ENCODE measurements at places on chromosomes 2 and 18.

- DNase-seq = no peak
Measured at GRCh38 chr2:179106676-179107428, 56.9 kb upstream of the CCDC141 start.

DNA sequence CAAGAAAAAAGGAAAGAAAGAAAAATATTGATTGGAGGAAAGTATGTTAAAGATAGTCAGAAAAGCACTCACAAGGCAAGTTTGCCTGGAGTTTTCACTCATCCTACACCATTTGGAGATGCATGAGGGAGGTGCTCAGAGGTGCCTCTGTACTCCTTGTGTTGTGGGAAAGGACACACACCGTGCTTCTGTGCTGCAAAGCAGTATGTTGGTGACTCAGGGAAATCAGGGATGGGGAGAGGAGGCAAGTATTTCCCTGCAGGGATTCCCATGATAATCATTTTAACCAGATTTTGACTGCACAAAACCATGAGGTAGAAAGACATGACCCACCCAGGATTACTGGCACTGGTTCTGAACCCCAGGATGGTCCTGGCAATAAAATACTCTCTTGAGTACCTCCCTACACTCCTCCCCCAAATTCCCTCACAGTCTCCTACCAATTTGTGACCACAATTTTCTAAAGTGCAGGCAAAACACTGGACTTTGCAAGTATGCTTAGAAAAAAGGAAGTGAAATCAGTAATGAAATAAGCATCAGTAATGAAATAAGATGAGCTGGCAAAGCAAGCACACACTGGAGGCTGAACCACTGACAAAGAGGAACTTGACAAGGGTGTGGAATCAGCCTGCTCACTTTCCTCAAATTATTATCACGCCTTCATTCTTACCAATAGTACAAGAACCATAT, 155.5 kb upstream of the ACVR2A start:
- DNase-seq = no peak

GRCh38 chr2:219789476-219789875, 162.0 kb downstream of the SLC4A3 start:
- no peak for DNase-seq

DNA sequence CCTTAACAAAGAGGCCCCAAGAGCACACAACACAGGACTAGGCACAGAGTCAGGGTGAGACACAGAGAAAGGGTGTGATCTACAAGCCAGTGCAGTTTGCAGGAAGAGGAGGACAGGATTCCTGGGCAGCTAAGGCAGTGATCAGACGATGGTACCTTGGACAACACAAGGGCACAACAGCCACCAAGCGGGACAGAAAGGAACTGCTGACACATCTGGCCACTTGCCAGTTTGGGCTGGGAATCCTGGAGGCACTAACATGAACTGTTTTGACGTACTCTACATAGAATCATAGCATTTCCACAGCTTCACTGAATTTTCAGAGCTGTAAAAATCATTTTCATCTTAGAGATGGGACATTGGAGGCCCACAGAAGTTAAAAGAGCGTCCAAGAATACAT, 221.5 kb upstream of the SLC35G4 start:
- DNase-seq = no peak

DNA sequence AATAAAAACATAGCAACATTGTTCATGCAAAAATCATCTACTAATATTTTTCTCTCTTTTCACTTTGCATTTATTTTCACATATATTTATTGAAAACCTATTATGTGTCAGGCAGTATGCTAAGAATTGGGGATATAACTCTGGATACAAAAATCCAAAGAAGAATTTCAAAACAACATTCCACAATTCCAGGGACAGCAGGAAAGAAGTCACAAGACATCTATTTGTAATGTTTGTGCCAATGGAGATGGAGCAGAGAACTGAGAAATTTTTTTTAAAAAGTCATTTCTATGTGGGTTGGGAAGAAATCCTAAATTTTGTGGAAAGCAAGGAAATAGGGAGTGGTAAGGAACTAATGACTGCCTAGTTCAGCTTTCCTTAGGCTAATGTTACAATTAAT, 128.6 kb upstream of the TLK1 start:
- DNase-seq = no peak

DNA sequence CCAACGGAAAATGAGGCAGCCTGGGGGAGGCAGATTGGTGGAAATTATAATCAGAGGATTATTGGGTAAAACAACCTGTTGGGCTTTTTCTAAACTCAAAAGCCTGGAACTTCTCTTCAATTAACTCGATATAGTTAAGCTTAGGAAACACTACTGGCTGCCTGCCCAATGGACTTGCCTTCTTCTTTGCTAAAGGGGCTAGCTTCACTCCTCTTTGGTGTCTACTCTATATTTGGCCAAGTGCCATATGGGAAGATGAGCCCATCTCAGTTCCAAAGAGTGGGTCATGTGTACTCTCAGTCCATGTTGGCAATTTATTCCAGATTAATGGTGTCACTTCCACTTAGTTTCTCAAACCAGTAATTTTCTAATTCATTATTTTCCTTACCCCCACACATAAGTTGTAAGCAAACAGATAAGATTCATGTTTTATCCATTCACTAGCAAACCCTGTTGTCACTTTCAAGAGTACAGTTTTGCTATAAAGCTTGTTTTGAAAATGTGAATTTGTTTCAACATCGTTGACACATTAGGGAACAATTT, 34.3 kb downstream of the DARS1 start:
- no peak for DNase-seq

- DNase-seq = no peak
Measured at GRCh38 chr2:14927021-14927564, 294.6 kb downstream of the LRATD1 start.

DNA sequence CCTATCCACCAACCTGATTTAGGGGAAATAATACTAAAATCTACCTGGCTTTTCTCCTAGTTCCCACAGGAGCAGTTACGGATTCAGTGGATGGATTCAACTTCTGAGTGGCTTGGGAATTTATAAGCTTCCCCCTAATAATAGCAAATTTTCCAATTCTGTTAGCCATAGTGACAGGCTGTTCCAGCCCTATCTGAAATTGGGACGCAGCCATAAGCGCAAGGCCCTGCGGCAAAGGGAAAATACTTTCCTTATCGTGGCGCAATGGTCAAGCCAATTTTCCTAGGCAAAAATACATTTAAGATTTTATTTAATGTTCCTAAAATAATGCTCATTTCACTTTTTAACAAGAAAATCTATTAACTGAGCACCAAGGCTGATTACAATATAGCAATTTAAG, 49.7 kb downstream of the CDH2 start:
- no peak for DNase-seq

- no peak for DNase-seq
Measured at GRCh38 chr2:225276207-225276606, 123.3 kb upstream of the NYAP2 start.

DNA sequence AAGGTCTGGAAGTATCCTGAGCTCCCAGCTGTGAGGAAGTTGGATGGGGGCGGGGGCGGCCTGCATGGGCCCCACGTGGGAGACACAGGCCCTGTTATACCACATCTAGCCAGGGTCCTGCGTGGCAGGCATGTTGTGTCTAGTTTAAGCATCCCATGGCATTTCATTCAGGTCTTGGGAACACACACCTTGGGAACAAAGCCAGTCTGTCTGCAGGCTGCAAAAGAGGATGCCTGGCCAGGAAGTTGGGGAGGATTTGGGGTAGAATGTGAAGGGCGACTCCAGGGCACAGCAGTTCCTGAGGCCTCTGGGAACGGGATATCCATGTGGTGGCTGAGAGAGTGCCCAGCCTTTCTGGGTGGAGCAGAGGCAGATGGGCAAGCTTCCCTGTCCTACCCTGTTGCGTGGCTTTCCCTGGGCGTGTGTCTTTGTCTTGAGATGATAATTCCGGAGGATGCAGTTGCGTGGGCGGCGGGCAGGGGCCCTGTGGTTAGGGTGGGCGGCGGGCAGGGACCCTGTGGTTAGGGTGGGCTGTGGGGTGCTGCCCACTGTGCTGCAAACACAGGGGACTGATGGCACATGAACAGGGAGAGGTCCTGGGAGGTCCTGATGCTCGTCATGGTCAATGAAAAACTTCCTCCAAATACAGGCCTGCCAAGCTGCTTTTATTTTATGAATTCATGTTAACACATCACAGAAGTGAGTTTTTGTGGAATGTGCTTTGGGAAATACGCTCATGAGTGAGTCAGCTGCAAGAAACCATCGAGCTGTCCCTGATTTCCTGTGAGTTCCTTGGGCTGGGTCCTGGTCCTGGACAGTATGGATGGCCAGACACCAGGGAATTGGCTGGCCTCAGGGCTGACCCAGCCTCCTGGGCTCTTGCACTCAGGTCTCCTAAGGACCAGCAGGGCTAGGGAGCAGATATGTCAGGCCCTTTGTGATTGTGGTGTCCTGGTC, 90.0 kb upstream of the HS6ST1 start:
- no peak for DNase-seq

DNA sequence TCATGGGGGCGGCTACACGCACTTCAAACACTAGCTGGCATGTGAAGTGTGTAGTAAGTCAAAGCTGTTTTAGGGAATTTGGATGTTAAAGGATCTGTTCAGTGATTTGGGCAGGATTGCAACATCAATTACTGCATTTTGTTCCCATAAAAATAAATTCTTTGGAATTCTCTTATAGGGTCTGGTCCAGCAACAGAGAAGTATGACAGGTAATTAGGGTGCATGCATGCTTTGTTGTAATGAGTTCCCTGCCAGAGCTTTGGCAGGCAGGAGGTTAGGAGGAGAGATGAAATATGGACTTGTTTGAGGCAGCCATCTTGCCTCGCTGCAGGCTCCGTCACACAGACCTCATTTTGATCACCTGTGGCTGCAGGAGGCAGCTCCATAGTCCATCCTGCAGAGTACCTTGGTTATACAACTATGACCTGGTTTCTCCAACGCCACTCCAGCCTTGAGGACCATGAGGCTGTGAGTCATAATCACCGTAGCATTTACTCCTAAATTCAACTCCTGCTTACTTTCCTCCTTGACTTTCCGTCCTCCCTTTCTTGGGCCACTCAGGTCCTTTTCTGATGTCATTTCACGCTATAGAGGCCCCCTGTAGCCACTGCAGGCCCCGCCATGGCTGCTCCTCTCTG, 26.5 kb upstream of the EML4 start:
- no peak for DNase-seq

DNA sequence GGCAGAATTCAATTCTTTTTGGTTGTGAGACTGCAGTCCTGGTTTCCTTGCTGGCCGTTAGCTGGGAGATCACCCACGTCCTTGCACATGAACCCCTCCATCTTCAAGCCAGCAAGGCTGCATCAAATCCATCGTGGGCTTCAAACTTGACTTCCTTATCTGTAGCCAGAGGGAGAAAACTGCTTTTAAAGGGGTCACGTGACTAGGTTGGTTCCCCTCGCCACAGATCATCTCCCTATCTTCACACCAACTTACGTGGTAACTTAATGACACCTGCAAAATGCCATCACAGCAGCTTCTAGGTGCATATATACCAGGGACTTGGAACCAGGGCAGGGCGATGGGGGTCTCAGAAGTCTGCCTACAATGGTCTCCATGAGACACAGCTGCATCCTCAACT, 169.5 kb downstream of the MTCL1 start:
- DNase-seq = no peak

GRCh38 chr2:181306785-181307184, 150.4 kb upstream of the ITGA4 start:
- DNase-seq = no peak

GRCh38 chr2:120247851-120248250, 4.8 kb upstream of the RALB start:
- DNase-seq = no peak

DNA sequence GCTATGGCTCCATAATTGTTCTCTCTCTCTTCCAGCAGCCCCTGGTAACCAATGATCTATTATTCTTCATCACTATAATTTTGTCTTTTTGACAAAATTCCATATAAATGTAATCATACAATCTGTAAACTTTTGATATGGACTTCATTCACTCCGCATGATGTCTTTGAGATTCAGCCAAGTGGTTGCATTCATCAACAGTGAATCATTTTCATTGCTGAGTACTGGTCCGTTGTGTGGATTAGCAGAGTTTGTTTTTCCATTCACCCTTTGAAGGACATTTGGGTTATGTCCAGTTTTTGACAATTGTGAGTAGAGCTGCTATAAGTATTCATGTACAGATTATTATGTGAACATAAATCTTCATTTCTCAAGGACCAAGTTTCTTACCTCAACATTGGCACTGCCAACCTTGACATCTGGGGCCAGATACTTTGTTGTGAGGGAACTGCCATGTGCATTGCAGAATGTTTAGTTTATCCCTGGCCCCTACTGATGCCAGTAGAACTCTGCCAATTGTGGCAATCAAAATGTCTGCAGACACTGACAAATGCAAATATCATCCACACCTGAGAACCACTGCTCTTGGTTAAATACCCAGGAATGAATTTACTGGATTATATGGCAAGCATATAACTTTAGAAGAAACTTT, 48.4 kb upstream of the BCL2L11 start:
- DNase-seq = no peak

DNA sequence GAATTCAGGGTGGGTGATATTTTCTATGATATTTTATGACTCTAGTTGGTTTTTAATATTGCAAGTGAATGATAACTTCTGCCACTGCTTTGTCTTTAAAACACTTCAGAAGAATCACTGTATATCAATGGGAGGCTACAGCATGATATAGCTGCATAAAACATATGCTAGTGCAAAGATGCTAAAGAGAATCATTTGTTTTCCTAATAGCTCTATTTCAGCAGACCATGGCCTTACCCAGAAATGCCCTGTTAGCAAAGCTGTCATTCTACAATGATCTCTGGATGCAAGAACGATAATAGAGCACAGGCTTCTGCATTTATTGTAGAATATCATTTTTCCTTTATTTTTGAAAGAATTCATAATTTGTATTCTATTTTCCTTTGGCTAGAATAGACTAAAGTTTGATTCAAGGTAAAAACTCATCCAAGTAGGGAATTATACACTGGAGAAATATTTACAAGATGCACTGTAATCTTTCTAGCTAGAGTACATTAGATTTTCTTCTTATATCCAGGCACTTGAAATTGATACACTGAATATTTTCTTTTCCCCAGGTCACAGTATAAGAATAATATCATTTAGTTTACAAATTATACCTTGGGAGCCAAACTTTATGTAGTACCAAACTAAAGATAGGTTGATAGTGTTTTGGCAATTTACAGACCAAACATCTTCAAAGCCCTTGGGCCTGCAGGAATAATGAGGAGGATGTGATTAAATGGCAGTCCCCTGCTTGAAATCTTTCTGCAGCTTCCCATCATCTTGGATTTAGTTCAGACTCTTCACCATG, 252.6 kb upstream of the LINC00305 start:
- no peak for DNase-seq

DNA sequence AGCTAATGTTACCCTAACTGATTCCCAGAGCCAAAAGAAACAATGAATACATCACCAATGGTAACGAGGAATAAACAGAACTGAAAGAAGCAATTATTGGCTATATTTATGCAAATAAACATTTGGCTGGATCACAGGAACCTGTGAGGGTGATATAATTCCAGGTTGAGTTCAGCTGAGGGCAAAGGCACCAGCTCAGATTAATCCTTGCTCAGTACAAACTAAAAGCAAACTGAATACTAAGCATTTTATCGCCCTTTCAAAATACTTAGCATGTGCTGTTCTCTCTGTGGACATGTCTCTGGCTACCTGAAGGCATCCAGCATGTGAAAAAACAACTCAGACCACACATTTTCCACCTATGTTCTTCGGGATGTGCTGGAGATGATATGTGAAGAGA, 791.7 kb downstream of the METTL4 start:
- DNase-seq = no peak

GRCh38 chr2:173749315-173749714, 215.9 kb downstream of the SP3 start:
- DNase-seq = no peak

Data from activated T-helper 1 cell treated with anti-CD3 and anti-CD28 coated beads, Interleukin-2, amount 50 U/mL, for 16 hours (primary cell).